ENCODE measurements at places on chromosomes 7 and 10. TPM values are rescaled to one million over a fixed set of nuclear protein-coding genes. Genes with fewer than 3 reads are reported as not detected.

HK1 gene
- 179 TPM for total RNA-seq

HTR5A gene
- total RNA-seq, result not detected

DNA sequence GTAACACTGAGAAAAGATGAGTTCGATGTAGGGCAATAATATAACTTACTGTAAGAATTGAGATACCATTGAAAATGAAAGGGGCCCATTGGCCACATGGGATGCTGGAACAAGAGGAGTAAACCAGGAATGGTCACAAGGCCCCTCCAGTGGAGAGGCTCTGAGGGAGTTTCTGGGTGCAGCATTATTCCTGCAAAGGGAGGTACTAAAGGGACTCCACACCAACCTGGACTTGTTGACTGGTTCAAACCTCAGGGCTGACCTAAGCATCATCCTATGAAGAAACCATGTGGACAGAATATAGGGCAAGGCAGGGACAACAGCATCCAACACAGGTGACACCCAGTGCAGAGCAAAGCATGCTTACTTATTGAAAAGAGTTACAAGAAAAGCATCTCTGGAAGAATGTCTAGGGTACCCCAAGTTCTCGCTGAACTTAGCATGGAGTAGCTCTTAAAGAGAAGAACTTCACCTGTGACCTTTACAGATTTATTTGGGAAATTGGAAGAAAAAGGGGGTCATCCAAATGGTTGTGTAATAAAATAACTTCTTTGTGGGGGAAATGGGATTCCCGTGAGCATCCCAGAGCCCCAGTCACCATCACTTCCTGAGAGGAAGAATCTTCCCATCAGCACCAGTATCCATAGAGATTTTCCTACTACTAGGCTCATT is 34.7 kb downstream of the PRSS2 start:
- peak overlapping the region; percentile 88 for H3K4me3 ChIP-seq
- H3K36me3 ChIP-seq, result peaks cover 45% of the 10 kb centered on the region
- H3K27me3 ChIP-seq, result no peaks in the 10 kb centered on the region
- DNase-seq, result no peak

- no peak overlapping the region for H3K4me3 ChIP-seq
- no peak for DNase-seq
- H3K36me3 ChIP-seq, result no peaks in the 10 kb centered on the region
- H3K27ac ChIP-seq, result no peak overlapping the region
- no peaks in the 10 kb centered on the region for H3K4me1 ChIP-seq
Measured at GRCh38 chr7:139993169-139993568, 69.6 kb downstream of the PARP12 start.

DNA sequence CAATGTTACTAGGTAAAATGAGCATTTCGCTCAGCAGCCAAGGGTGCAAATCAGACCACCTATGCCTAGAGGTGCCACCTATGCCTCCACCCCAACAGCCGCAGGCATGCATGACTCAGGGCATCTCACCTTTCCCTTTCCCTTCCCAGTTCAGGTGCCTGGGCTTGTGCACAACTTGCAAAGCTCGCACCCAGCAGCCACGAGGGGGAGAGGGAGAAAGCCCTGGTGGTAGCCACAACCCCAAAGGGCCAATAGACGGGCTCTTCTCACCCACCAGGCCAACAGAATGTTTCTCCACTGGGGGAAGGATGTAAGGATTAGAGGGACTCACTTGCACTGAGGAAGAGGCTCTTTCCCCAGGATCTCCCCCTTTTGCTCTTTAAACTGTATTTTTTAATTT is 462.3 kb upstream of the PCDH15 start:
- no peak overlapping the region for H3K4me3 ChIP-seq
- H3K27ac ChIP-seq, result no peak overlapping the region
- no peak for DNase-seq
- H3K27me3 ChIP-seq, result no peaks in the 10 kb centered on the region
- no peaks in the 10 kb centered on the region for H3K4me1 ChIP-seq
- H3K36me3 ChIP-seq, result no peaks in the 10 kb centered on the region

- peak; percentile 15 for DNase-seq
- H3K4me1 ChIP-seq, result no peaks in the 10 kb centered on the region
- no peaks in the 10 kb centered on the region for H3K36me3 ChIP-seq
- H3K27me3 ChIP-seq, result peaks cover 9% of the 10 kb centered on the region
- H3K27ac ChIP-seq, result no peak overlapping the region
- H3K4me3 ChIP-seq, result no peak overlapping the region
Measured at GRCh38 chr7:41977151-41977651, 259.8 kb downstream of the GLI3 start.

- no peak overlapping the region for H3K4me3 ChIP-seq
- DNase-seq, result no peak
- no peak overlapping the region for H3K27ac ChIP-seq
- H3K27me3 ChIP-seq, result peaks cover 21% of the 10 kb centered on the region
- peaks cover 4% of the 10 kb centered on the region for H3K4me1 ChIP-seq
Measured at GRCh38 chr10:80137031-80137862, 4.7 kb downstream of the PLAC9 start.

- DNase-seq, result peak; percentile 66
- H3K27ac ChIP-seq, result no peak overlapping the region
- H3K27me3 ChIP-seq, result no peaks in the 10 kb centered on the region
- no peaks in the 10 kb centered on the region for H3K36me3 ChIP-seq
- H3K4me3 ChIP-seq, result no peak overlapping the region
- H3K4me1 ChIP-seq, result peaks cover 15% of the 10 kb centered on the region
Measured at GRCh38 chr10:70494536-70494935, 16.0 kb downstream of the PALD1 start.

Measured in activated naive CD4-positive, alpha-beta T cell treated with anti-CD3 and anti-CD28 coated beads for 36 hours (primary cell).